ENCODE measurements at places on chromosomes 16 and 17.

DNA sequence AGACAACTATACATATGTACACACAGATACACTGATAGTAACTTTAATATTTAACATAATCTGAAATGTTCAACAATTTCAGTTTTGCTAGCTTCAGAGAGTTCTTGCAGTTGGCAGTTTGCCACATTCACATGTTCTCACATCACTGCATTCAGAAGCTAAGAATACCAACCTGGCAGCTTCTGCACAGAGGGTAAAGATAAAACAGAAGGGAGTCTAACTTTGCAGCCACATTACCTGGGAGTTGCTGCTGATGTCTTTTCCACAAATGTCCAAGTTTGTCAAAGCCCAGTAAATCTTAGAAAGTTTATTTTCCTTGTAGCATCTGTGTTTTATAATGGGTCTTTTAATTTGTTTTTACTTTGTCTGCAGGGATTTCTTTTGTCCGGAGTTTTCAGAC, 332.0 kb downstream of the BCAS3 start:
- no peak for DNase-seq

- DNase-seq = no peak
Measured at GRCh38 chr17:79650283-79650682, 39.4 kb upstream of the RBFOX3 start.

DNA sequence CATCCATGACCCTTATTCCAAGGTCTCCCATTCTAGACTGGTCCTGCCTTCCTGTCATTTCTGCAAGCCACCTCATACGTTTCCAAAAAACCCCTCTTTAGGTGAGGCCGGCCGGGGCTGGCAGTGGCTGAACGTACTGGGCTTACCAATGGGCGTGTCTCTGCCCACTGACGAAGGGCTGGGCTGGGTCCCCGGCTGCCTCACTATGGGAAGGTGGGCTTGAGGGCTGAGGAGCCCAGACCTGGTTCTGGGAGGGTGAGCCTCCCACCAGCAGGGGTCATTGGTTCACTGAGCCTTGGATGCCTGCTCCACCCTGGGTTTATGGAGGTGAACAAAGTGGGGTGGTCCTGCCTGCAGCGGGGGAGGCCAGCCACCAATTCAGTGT, 19.9 kb downstream of the KDM8 start:
- no peak for DNase-seq

DNA sequence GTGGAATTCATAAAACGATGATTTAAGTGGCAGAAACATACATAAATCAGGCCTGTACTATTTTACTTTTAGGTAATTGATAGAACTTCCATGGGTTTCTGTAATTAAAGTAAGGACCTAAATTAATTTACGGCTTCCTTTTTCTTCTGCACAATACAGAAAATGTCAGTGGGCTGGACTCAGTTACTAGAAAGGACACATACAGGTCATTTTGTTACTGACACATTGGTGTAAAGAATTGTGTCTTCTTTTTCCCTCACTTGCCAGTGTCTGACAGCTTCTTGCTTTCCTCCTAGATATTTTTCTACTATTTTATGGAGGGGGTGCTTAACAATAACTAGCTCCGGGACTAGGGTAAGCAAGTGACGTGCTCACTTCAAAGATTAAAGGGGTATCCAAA, 304.8 kb downstream of the RBFOX1 start:
- no peak for DNase-seq

GRCh38 chr16:24535827-24536226, 3.5 kb upstream of the RBBP6 start:
- no peak for DNase-seq

GRCh38 chr16:78310990-78311561, 211.6 kb downstream of the WWOX start:
- DNase-seq = no peak

- DNase-seq = no peak
Measured at GRCh38 chr16:16032271-16032979, 83.0 kb downstream of the ABCC1 start.

GRCh38 chr17:72390675-72391508, 270.1 kb downstream of the SOX9 start:
- no peak for DNase-seq

GRCh38 chr17:74417178-74418045, 14.5 kb upstream of the GPRC5C start:
- DNase-seq = no peak

GRCh38 chr17:61467416-61468262, 15.4 kb downstream of the TBX4 start:
- DNase-seq = no peak

Data from stimulated activated naive CD4-positive, alpha-beta T cell (primary cell).